Stimulated activated CD4-positive, alpha-beta T cell treated with anti-CD3 and anti-CD28 coated beads, Interleukin-15, amount 100 ng/mL, for 1 hour (primary cell): ENCODE measurements at places on chromosomes 6 and 20.

DNA sequence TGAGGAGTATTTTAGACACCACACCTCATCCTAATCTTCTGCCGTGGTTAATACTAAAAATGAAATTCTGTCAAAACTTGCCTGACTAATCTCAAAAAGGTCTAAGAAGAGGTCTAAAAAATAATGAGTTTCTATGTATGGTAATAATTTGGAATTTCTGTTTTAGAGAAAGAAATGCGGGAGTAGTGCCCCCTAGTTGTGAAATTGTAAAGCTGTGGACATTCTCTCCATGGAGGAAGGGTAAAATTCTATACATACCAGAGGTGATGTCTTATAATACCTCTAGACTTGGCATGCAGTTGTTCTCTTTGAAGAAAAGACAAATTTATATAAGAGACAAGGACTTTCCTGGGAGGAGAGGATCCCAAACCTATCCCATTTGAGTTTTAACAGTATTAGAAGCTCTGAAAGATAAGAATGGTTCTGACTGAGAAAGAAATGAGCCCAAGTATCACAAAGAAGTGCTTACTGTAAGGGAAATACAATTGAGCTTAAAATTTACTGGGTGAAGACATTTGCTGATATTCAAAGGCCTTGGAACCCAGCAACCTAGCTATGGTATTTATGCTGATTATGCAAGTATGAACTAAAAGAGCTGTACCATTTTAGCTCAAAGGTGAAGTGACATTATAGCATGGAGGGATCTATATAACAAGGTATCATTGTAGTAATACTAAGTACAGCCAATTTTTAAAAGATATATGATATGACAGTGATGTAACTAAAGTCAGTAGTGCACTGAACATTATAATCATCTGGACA, 5.1 kb upstream of the EPHA7 start:
- DNase-seq: no peak

- DNase-seq: no peak
Measured at GRCh38 chr6:129635396-129636130, 74.4 kb downstream of the ARHGAP18 start.

GRCh38 chr6:33683051-33683571, 28.4 kb downstream of the UQCC2 start:
- DNase-seq: peak; percentile 33

DNA sequence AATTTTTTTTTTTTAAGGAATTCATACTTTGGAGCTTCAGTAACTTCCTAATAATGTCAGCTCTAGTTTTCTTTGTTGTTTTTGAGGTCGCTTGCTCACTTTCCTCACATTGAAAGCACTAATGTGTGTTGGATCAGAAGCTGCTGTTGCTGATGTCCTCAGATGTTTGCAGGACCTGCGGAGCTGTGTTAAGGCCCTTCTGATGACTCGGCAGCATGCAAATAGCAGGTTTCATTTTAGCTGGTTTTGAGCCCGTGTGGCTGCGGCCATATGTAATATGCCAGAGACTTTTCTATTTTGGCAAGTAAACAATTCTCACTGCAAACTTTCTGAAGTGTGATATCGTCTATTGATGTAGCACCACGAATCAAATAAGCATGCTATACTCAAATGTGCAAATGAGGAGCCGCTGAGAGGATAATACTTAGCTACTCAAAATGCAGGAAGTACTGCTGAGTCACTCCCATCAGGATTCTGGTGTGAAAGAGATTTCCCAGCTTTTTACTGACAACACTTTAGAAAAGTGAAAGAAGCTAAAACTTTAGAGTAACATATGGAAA, 187.8 kb downstream of the SASH1 start:
- DNase-seq: no peak

GRCh38 chr20:39874049-39874893, 814.8 kb downstream of the MAFB start:
- DNase-seq: no peak

- DNase-seq: no peak
Measured at GRCh38 chr6:120675886-120676285, 658.4 kb downstream of the TBC1D32 start.

DNA sequence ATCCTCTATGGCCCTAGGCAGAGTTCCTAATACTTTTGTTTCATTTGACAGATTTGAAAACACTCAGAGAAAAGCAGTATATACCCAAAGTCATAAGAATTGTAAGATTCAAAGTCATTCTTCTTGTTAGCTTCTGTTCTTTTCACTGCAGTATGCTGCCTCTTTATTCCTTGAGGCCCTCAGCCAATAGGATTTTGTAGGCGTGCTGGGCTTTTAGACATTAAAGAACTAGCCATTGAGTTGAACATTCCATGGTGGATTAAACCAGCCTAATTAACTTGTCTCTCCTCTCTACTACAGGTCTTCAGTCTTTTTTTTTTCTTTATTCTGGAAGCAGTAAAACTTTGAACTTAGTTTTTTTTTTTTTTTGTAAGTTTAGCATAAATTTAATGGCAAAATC, 186.3 kb downstream of the PLCB4 start:
- no peak for DNase-seq

DNA sequence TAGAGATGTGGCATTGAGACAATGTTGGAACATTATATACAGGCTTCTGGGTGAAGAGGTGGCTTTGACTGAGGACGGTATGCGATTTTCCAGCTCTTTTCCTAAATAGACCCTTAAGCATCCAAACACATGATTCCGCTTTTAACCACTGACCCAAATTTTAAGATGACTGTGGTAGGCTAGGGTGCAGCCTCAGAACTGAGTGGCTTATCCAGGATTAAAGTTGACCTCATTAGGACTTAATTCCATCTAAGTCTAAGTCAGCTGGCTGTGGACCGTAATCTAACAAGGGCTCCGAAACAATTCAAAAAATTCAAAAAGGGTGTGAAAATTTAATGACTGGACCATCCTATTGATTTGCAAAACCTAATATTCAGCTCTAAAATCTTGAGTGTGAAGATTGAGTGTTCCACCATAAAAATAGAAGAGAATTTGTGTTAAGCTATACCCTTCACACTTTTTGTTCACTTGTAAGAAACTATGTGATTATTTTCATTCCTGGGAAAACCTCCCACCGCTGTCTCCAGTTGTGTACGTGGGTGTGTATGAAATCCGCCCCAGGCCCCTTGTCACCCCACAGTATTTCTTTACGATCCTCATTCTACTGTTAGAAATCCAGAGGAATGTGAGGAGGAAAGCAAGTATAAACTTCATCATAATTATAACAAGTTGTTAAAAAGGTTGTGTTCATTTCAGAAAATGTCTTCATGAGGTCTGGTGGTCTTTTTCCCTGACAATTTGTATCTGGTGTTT, 2.7 kb downstream of the PCMTD2 start:
- DNase-seq: no peak

- DNase-seq: no peak
Measured at GRCh38 chr6:150962436-150962835, 96.9 kb downstream of the MTHFD1L start.

- DNase-seq: no peak
Measured at GRCh38 chr6:159043251-159043650, 1.5 kb downstream of the TAGAP start.

- no peak for DNase-seq
Measured at GRCh38 chr6:27870291-27870870, 41.8 kb downstream of the OR2B2 start.

GRCh38 chr6:63410435-63411426, 90.9 kb upstream of the LGSN start:
- no peak for DNase-seq

GRCh38 chr20:51862796-51863195, 60.5 kb upstream of the SALL4 start:
- DNase-seq: no peak

DNA sequence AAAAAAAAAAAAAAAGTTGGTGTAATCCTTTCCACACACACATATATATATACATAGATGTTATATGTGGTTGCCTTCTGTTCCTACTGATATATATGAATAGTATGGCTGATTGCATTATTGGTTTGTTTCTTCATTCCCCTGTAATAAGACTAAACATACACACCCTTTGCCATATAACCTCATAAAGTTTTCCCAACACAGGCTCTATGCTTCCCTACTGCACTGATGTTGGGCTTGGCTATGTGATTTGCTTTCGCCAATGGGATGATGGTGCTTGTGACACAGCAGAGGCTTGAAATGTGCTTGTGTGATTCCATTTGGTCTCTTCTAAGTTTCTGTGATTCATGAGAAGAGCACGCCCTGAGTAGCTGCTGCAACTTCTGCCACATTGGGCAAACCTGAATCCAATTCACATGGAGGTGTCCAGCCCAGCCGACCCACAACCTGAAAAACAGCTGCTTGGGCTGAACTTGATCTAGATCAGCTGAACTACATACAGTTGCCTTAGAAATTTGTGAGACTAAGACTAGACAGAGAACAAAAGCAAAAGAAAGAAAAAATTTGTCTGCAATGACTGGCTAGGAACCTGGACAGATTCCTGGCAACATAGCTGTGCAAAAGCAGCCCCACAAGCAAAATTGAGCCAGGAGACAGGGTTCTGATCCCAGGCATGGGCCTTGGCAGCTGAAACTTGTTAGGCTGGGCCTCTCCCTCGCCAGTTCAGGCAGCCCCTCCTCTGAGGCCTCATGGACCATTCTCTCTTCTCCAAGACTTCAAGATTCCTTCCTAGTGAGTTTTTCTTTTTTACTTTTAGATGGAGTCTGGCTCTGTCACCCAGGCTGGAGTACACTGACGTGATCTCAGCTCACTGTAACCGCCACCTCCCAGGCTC, 13.4 kb upstream of the TBC1D20 start:
- no peak for DNase-seq

DNA sequence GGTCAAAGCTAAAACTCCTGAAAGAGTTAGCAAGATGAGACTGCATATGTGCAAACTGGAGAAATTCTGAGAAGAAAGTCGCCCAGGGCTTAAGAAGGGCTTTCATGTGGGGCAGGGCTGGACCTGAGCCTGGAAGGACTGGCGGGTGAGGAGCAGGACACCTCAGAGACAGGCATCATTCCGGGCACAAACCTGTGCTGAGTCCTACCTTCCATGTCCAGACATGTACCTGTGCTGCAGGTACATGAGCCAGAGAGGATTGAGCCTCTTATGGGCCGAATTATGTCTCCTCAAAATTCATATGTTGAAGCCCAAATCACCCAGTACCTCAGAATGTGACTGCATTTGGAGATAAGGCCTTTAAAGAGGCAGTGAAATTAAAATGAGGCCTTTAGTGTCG, 171.0 kb downstream of the QRSL1 start:
- DNase-seq: no peak

DNA sequence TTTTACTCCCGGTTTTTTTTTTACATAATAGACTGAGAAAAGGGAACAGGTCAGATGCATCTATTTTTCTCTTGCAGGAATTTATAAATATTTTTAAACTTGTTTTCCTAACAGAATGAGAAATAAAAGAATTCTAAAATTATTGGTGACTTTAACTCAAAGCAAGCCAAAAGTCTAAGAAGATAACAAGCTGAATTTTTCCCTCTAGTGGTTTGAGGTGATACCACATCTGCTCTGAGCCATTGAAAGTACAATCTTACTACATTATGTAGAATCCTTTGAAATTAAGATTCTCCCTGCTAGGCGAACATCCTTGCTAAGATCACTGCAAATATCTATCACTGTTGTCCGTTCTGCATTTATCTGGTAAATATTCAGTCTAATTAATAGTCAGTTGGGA, 10.7 kb upstream of the STMND1 start:
- no peak for DNase-seq

DNA sequence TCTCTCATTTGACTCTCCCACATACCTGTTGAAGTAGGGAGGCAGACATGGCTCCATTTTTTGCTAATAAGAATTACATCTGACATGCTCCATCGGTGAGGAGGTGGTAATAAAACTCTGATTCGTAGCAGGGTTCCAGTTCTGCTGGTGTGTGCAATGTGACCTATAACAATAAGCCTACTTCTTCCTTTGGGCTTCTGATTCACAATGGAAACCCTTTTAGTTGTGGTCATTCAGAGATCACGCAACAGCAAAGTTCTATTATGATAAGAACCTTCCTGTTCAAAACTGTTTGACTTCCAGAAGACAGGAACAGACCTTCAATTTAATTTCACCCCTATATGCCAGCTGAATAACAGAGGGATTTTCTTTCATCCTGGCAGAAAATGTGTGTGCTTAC, 31.4 kb upstream of the GSTA4 start:
- no peak for DNase-seq

- no peak for DNase-seq
Measured at GRCh38 chr6:36576578-36576977, 17.6 kb upstream of the SRSF3 start.

DNA sequence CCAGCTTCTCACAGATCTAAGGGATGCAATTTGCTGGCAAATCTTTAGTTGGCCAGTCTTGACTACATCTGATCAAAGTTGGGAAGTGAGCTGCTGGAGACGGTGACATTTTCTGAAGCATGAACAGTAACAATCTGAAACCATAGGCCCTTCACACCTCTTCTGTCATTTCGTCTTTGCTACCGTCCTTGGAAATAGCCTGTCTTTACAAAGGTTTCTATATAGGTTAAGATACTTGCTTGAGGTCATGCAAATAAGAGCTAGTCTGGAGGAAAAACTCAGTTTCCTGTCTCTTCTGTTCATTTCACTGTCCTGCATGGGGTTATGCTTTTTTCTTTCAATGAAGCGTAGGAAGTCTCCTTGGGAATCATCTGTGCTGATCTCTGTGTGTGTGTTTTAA, 55.6 kb downstream of the CARMIL1 start:
- no peak for DNase-seq

- DNase-seq: no peak
Measured at GRCh38 chr6:169991913-169992312, 240.5 kb downstream of the ERMARD start.

DNA sequence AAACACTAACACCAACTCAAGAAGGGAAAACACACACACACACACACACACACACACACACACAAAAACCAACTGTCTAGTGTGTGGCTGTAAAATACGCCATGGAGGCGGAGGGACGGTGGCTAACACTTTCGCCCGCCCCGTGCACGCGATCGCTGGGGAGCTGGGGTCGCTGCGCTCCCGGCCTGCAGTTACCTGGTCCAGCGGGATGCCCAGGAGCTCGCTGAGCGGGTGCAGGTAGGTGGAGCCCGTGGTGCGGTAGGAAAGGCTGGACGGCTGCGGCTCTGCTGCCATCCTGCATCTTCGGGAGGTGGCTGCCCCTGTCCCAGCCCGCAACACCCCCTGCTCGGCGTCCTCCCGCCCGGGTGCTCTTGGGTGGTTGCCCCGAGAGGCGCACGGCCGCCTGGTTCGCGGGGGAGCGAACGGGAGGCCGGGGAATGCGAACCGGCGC, 303 bp downstream of the MBOAT1 start:
- peak; percentile 14 for DNase-seq

- no peak for DNase-seq
Measured at GRCh38 chr6:38184585-38185080, 365.1 kb downstream of the ZFAND3 start.

GRCh38 chr6:1625794-1626435, 16.2 kb downstream of the FOXC1 start:
- DNase-seq: no peak

- no peak for DNase-seq
Measured at GRCh38 chr6:23003671-23004467, 434.5 kb downstream of the HDGFL1 start.

- no peak for DNase-seq
Measured at GRCh38 chr20:23150304-23151007, 64.3 kb upstream of the CD93 start.
